ENCODE measurements at places on chromosomes 6 and 20. TPM values are rescaled to one million over a fixed set of nuclear protein-coding genes. Genes with fewer than 3 reads are reported as not detected.

DNA sequence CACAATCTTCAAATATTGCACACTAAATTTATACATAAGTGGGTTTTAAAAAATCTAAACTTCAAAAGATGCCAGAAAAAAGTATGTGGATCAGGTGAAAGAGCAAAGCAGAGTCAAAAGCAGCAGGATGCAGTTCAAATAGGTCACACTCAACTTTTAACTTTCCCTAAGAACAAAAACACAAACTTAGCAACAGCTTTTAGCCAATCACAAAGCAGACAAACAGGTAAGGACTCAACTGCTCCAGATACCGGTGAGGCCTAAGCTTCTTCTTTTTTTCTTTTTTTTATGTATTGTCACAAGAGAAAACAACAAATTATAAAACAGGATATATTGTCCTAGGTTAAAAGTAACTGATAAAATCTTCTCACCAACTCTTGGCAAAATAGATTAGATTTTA lies 74.7 kb downstream of the SESN1 start:
- no peak for DNase-seq

Gene ISM1
- 98.4 TPM for total RNA-seq

- DNase-seq = no peak
Observed at GRCh38 chr6:161341638-161342037, 67.8 kb upstream of the AGPAT4 start.

- DNase-seq = no peak
Observed at GRCh38 chr6:111490067-111490466, 7.0 kb upstream of the REV3L start.

GRCh38 chr6:157438611-157439111 lies 57.7 kb downstream of the ZDHHC14 start:
- DNase-seq = no peak

Gene GID8
- 30.8 TPM for total RNA-seq

GRCh38 chr20:52234302-52235045 lies 42.9 kb upstream of the ZFP64 start:
- no peak for DNase-seq

Gene ZNF335
- total RNA-seq = 18.1 TPM

Gene ASIP
- total RNA-seq = not detected

Gene EYA2
- total RNA-seq = 10.6 TPM

- DNase-seq = no peak
Observed at GRCh38 chr20:34331838-34332237, 28.7 kb upstream of the AHCY start.

DNA sequence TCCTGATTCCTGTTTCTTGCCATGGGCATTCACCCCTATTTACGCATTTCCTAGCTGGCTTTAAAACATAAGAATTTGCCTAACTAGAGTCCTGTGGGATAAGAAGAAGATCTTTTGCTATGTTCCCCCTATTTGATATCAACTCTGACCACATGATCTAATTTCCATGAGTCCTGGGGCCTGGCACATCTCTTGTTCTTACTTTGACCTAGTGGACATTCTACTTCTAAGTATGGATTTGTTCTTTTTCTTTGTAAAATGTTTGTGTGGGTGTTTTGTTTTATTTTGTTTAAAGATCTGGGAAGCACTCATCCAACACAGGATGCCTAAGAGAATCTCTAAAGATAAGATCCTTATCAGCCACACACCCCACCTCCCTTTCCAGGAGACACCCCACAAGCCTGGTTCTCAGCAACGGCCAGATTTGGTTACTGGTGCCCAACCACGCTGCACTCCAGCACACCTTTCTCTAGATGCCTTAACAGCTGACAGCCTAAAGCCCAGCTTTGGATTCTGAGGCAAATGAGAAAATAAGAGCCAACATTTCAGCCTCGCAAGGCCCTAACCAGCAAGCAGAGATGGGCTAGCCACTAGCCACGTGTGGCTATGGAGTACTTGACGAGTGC lies 74.7 kb downstream of the SLC23A2 start:
- no peak for DNase-seq

GRCh38 chr6:11714116-11714797 lies 64.3 kb downstream of the ADTRP start:
- no peak for DNase-seq

DNA sequence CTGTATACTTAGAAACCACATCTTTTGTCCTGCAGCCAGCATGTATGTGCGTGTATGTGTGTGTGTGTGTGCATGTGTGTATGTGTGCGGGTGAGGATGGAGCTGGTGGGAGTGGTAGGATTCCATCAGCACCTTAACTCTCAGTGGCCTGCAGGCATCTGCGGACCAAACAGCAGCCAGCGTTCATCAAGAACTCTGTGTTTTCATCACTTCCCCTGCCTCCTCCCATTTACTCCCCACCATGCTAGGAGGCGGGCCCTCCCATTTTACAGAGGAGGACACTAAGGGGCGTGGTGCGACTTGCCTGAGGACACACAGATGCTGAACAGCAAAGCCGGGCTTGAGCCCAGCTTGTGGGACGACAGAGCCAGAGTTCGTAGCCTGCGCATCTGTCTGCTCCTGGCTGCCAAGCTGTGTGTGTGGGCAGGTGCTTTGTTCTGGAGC lies 8.9 kb downstream of the VSTM2L start:
- DNase-seq = no peak

GRCh38 chr6:98836025-98836961 lies 1.9 kb downstream of the POU3F2 start:
- DNase-seq = no peak

DNA sequence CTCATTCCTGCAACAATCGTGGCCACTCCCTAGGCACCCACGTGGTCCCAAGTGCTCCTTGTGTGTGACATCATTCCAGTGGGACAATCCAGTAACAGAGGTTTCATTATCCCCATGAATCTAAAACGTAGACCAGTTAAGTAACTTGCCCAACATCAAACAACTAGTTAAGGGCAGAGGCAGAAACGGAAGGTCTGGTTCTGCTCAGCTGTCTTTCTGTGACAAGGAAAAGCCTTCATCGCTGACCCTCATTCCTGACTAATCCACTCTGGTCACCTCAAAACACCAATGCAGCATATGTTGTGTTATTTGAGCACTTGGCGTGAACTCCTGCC lies 261.4 kb upstream of the JARID2 start:
- DNase-seq = peak; percentile 45

DNA sequence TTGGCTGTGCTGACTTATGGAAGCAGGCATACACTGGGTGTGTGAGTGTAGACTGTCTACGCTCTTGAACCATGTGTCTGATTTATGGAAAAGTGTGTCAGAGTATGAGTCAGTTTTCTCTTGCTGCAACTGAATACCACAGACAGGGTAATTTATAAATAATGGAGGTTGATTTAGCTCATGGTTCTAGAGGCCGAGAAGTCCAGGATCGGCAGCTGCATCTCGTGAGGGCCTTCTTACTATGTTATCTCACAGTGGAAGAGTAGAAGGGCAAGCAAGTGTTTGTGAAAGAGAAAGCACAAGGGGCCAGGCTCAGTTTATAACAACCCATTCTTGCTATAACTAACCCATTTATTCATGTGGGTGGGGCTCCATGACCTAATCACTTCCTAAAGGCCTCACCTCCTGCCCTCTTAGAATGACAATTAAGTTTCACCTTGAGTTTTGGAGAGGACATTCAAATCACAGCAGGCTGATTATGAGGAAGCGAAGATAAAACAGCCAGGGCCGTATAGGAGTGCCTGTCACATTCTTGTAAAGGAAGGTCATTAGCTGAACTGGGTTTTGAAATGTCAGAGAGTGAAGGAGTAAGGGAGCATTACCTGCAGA lies 6.7 kb downstream of the GPR31 start:
- DNase-seq = no peak

Gene FKBP1C
- 0.40 TPM for total RNA-seq

Gene SMLR1
- not detected for total RNA-seq

DNA sequence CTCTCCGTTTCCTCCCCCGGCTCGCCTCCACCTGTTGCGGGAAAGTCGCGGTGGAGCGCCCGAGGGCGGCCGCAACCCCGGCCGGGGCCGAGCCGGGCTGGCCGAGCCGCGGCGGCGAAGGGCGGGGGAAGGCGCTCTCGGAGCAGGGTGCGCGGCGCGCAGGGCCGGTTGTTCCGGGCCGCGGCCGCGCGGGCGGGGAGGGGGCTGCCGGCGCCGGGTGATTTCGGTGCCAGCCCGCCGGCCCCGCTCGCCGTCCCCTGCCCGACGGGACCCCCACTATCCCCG lies 235 bp downstream of the MAP7 start:
- DNase-seq = no peak

DNA sequence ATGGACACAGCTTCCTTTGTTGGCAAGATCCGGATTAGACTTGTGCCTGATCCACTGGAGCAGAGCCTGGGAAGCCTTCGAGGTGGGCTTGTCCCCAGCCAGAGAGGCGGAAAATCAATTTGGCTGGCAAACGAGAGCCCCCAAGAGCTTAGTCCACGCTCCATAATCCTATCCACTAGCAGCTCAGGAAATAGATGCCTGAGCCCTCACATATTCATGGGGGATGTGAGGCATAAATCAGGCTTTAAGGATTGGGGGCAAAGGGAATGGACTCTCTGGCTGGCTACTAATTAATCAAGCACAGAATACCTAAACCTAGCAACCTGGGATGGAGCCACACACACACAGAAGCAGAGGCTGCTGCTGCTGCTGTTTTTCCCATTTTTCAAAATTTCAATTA lies 137.9 kb downstream of the PKHD1 start:
- DNase-seq = no peak

Gene COL20A1
- total RNA-seq = 0.13 TPM

- DNase-seq = no peak
Observed at GRCh38 chr6:44217332-44218143, 812 bp downstream of the MYMX start.

Gene PCK1
- total RNA-seq = 3.3 TPM

Gene MRPL14
- total RNA-seq = 80.5 TPM

- no peak for DNase-seq
Observed at GRCh38 chr6:38348371-38348770, 291.4 kb downstream of the BTBD9 start.
